NCI-H2107 (cell line): ENCODE measurements at places on chromosomes 2 and 18.

DNA sequence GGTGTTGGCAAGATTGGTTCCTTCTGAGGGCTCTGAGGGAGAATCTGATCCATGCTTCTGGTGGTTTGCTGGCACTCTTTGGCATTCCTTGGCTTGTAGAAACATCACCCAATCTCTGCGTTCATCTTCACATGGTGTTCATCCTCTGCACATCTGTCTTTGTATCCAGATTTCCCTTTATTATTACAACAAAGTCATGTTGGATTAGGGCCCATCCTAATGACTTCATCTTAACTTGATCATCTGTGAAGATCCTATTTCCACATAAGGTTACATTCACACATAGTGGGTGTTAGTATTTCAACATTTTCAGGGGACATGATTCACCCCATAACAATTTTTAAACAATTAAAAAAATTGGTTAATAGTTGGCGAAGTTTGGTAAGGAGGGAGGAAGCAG is 177.4 kb upstream of the CWC22 start:
- DNase-seq: no peak

- DNase-seq: no peak
Observed at GRCh38 chr2:148726228-148726627, 81.7 kb downstream of the EPC2 start.

DNA sequence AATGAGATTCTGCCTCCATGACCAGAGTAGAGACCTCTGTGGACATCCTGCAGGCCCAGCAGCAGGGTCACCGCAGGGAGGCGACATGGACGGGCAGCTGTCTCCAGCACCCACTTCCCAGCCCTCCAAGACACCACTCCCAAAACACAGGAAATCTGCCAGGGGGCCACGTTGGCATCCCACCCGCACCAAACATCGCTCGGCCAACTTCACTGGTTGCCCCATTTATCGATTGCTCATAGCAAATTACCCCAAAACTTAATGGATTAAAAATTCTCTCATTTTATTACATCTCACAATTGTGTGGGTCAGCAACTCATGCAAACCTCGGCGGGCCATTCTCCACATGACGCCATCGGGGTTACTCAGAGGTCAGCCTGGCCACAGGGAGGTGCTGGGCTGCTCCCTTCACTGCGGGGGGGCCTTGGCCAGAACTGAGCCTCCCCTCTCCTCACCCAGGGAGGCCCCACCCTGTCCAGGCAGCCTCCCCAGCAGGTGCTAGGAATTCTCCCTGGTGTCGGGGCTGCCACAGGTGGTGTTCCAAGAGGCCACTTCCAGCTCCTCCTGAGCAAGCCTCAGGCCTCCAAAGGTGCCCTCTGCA is 420.7 kb upstream of the MYT1L start:
- DNase-seq: no peak

DNA sequence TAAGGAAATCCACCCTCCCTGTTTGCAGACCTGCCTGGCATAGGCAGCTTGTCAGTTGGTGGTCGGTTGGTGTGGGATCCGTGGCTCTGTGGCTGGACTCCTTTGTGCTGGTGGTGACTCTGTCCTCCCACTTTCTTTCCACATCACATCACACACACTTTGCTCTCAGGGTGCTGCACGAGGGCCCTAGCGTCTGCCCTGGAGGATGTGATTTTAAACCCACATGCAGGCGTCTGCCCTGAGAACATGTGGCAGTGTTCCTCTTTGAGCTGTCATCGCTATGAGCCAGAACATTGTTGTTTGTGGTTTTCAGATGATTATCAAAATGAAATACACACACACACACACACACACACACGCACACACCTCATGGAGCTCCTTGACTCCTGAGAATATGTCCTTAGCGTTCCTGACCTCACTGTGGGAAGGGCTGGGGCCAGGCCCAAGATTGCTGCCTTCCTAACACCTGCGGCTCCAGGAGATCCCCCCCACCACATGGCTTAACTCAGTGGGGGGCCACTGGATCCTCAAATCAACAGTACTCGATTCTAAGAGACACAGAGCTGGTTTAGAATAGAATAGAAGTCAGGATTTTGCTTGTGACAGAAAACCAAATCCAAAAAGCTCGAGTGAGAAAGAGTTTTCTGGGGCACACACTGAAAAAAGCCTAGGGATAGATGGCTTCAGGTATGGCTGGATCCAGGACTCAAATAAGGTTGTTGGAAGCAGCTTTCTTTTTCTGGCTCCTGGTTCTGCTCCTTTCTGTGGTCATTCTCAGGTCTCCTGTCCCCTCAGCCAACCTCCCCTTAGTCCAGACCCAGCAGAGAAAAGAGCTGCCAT is 54.8 kb downstream of the RTP5 start:
- DNase-seq: no peak

GRCh38 chr2:187091664-187092063 is 242.7 kb upstream of the ZSWIM2 start:
- no peak for DNase-seq

GRCh38 chr2:19673213-19673791 is 228.5 kb downstream of the TTC32 start:
- no peak for DNase-seq

DNA sequence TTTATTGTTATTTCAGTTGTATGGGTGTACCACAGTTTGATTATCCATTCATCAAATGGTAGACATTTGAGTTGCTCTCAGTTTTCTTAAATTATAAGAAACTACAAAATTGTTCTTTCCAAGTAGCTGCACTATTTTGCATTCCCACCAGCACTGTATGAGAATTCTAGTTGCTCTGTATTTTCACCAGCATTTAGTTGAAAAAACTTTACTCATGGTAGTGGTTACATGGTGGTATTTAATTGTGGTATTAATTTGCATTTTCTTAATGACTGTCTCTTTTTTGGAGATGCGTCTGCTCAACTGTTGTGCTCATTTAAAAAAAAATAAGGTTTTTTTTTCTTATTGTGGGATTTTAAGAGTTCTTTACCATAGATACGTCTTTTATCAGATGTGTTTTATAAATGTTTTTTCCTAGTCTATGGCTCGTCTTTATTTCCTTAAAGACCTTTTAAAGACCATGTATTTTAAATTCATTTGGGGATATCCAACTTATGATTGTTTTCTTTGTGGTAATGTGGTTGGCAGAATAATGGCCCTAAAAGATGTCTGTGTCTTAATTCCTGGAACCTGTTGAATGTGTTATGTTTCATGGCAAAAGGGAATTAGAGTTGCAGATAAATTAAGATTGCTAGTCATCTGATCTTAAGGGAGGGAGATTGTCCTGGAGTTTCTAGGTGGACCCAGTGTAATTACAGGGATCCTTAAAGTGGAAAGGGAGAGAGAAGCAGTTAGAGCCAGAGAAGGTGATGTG is 37.4 kb downstream of the UBE2F start:
- DNase-seq: no peak

DNA sequence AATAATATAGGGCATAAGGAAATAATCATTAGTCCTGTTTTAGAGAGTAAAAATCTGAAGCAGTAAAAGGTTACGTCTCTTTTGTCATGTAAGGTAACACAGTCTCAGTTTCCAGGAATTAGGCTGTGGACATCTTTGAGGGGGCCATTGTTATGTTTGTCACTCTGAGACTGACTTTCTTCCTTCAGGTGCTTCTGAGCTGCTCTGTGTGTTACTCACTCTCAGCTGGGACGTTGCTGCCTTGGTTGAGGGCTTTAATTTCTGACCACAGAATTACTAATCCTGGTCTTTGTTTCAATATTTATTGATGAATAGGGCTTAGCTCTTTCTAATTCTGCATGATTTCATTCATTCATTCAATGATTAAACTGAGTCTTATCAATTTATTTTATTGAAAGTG is 55.9 kb upstream of the SLC38A11 start:
- no peak for DNase-seq

- DNase-seq: no peak
Observed at GRCh38 chr2:141610564-141611175, 520.1 kb downstream of the LRP1B start.
